ENCODE measurements at places on chromosomes 11 and 22. TPM values are rescaled to one million over a fixed set of nuclear protein-coding genes. Genes with fewer than 3 reads are reported as not detected.

CALCB gene
- 0.28 TPM for polyA plus RNA-seq

- no peak for DNase-seq
- H3K4me1 ChIP-seq, result no peaks in the 10 kb centered on the region
- H3K27ac ChIP-seq, result no peak overlapping the region
Observed at GRCh38 chr11:37343290-37343689, 745.3 kb upstream of the RAG2 start.

DNA sequence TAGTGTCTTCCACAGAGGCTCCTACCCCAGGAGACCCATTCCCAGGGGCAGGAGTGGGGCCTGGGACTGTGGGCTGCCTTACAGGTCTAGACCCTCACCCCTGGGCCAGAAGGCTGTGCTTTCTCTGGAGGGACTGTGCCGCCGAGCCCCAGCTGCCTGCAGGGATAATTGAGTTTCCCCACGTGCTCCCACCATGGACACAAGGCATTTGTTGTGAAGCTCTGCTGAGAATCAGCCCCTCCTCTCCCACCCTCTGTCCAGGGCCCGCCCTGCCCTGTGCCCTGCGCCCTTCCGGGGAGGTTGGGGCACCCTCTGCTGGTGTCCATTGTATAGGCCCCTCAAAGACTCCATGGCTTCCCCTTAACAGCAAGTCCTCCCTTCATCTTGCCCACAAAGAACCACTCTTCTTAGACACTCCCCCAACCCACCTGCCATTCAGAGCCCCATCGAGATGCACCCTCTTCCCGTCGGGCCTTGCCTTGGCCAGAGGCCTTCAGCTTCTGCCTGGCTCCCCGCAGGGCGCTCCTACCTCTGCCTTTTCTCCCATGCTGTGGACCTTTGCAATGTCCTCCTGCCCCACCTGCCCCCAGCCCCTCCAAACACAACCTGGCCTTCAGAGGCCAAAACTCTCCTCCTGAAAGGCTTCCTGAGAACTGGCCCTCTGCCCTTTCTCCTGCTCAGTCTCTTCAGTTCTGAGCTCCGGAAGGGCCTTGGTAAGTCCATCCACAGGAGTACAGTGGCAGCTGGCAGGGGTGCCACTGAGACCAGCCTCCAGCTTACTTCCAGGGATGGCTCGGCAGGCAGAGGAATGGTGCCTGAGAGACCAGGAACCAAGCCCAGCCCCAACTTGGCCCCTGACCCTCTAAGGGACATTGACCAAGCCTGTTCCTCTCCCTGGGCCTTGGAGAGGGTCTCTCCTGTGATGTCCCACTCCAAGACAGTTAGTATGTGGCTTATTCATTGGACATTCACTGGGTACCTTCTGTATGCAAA is 22.4 kb downstream of the DUSP8 start:
- DNase-seq, result peak; percentile 54
- no peak overlapping the region for H3K4me3 ChIP-seq
- H3K27ac ChIP-seq, result no peak overlapping the region
- peaks cover 13% of the 10 kb centered on the region for H3K4me1 ChIP-seq

UCP3 gene
- polyA plus RNA-seq, result 4.6 TPM

SERPIND1 gene
- 0.49 TPM for polyA plus RNA-seq

DNA sequence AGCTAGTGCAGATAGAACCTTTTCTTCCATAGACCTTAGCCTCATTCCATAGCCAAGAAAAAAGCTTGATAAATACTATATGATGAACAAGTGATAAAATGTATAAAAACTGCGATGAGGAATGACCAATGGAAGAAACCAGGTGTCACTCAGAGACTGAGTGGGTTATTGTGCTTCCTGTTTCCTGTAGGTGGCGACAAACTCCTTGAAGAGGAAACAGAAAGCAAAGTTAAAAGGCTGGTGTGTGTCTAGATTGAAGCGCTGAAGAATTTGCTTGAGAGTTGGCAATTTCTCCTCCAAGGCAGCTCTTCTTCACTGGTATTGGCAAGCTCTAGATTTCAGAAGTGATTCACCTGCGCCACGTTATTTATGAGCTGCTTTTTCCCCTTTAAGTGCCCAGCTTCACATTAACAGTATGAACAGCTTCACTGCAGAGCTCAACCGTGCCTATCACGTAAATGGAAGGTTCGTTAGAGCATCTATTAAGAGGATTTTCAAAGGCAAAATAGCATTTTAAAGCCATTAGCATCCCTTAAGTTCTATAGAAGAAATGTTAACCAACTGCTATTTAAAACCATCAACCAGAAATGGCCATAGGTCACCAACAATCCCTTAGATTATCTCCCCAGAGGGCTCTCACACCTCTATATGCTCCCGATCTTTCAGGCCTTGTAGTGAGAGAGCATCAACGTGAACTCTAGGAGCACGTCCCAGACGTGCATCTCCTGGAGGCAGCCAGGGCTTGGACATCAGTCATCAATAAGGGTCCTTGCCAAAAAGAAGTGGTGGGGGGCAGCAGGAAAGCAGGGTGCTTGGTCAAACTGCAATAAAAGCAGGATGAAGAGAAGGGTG is 179.4 kb downstream of the CADM1 start:
- no peak for DNase-seq
- no peak overlapping the region for H3K27ac ChIP-seq
- H3K4me3 ChIP-seq, result no peak overlapping the region
- H3K4me1 ChIP-seq, result peaks cover 3% of the 10 kb centered on the region
- H3K27me3 ChIP-seq, result no peaks in the 10 kb centered on the region
- H3K36me3 ChIP-seq, result no peaks in the 10 kb centered on the region

DNA sequence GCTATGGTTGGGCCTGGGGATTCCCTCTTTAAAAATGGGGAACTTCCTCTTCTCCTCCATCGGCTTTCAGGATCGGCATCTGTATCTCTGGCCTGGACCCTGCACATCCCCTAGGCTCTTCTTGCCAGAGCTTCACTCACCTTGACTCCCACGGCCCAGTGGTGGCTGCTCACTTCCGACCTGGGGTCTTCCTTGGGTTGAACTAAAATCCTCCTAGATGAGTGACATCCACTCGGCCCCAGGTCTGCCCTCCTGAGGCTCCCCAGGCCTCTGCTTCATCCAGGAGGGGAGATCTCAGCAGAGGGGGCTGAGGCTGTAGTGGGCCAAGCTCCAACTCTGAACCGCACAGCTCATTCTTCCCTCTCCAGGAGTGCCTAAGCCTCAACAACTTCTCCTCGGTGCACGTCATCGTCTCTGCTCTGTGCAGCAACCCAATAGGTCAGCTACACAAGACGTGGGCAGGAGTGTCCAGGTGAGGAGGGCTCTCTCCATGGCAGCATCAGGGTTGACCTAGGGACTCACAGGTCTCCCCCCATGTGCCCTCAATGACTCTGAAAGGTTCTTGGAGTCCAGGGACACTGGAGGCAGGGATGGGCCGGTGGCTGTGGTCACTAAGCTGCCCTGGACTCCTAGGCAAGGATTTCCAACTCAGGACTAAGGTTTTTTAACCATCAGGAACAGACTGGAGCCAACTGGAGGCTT is 3.3 kb downstream of the RGL4 start:
- H3K4me1 ChIP-seq, result peaks cover 24% of the 10 kb centered on the region
- no peak overlapping the region for H3K4me3 ChIP-seq
- no peak for DNase-seq
- H3K36me3 ChIP-seq, result peaks cover 66% of the 10 kb centered on the region
- no peaks in the 10 kb centered on the region for H3K27me3 ChIP-seq

VSIG10L2 gene
- polyA plus RNA-seq, result not detected

MS4A4A gene
- polyA plus RNA-seq, result 15.4 TPM

GRCh38 chr11:44097821-44098220 is 2.3 kb downstream of the EXT2 start:
- H3K4me1 ChIP-seq, result peaks cover 22% of the 10 kb centered on the region
- H3K36me3 ChIP-seq, result no peaks in the 10 kb centered on the region
- H3K27ac ChIP-seq, result no peak overlapping the region
- DNase-seq, result no peak
- no peak overlapping the region for H3K4me3 ChIP-seq

JOSD1 gene
- polyA plus RNA-seq, result 50.4 TPM

FAM227A gene
- 3.7 TPM for polyA plus RNA-seq

DNA sequence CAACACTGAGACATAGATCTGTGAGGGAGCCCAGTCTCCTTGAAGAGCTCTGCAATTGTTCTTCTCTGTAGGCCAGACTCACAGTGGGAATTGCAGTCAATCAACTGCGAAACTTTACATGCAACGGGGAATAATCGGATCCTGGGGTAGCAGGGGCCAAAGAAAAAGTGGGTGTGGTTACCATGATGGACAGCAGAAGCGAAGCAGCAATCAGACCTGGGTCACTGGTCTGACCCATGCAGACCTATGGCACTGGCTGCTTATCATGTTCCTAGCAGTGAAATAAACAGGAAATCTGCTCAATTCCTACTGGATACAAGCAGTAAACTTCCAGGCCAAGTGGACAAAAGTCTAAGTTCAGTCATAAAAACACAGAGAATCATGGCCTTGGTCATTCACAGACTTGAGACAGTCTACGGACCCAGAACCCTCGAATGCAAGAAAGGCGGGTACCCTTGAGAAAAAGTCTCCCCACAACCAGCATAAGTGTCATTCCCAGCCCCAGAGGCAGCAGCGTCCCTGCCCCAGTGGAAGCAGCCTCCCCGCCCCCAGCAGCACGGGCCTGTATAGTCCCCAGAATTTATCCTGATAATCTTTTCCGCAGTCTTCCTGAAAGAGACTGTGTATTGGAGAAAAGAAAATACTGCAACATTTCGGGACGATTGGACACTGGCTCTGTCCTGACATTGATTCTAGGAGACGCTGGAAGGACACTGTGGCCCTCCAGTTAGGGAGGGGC is 34.6 kb downstream of the ASCL2 start:
- H3K36me3 ChIP-seq, result no peaks in the 10 kb centered on the region
- H3K4me3 ChIP-seq, result no peak overlapping the region

ACTN3 gene
- not detected for polyA plus RNA-seq

KRTAP5-9 gene
- polyA plus RNA-seq, result 0.34 TPM

DNA sequence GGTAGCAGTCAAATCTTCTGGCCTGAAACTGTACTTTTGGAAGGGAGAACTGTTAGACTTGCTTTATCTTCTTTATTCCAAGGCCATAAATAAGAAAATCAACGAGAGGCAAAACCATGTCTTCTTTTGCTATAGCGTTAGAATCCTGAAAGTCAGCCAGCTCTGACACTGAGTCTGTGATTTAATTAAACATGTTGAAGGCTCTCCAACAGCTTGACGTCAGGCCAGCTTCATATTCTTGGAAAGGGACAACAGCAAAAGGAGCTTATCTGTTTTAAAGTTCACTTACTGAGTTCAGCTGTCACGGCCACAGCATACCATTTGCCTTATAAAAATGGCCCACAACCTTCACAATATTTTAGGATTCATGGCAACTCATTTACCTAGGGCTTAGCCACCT is 131.0 kb upstream of the LDLRAD3 start:
- H3K4me3 ChIP-seq, result no peak overlapping the region
- H3K4me1 ChIP-seq, result no peaks in the 10 kb centered on the region
- DNase-seq, result peak; percentile 62
- no peaks in the 10 kb centered on the region for H3K27me3 ChIP-seq
- peaks cover 7% of the 10 kb centered on the region for H3K36me3 ChIP-seq

GRCh38 chr11:127055236-127055635 is 54.7 kb upstream of the KIRREL3 start:
- no peak overlapping the region for H3K27ac ChIP-seq
- no peaks in the 10 kb centered on the region for H3K36me3 ChIP-seq
- H3K27me3 ChIP-seq, result no peaks in the 10 kb centered on the region
- no peaks in the 10 kb centered on the region for H3K4me1 ChIP-seq
- DNase-seq, result no peak

- H3K4me1 ChIP-seq, result no peaks in the 10 kb centered on the region
- no peaks in the 10 kb centered on the region for H3K27me3 ChIP-seq
- H3K27ac ChIP-seq, result no peak overlapping the region
- no peak overlapping the region for H3K4me3 ChIP-seq
Observed at GRCh38 chr11:134517115-134517514, 105.1 kb upstream of the B3GAT1 start.

DNA sequence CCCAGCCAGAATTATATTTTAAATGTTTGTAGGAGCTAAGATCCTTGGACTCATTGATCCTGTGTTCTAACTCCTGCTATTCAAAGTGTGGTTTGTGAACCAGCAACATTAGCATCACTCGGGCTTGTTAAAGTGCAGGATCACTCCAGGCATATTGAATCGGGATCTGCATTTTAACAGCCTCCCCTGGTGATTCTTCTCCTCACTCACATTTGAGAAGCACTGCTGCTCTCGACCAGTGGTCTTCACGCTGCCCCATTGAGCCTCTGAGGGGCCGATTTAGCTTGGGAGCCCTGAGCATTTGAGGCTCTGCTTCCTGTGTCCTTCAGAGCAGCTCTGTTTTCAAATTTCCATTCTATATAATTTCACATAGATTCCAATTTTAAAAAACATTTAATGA is 10.9 kb downstream of the MADD start:
- H3K36me3 ChIP-seq, result peaks cover 100% of the 10 kb centered on the region
- DNase-seq, result no peak
- no peak overlapping the region for H3K4me3 ChIP-seq

DNA sequence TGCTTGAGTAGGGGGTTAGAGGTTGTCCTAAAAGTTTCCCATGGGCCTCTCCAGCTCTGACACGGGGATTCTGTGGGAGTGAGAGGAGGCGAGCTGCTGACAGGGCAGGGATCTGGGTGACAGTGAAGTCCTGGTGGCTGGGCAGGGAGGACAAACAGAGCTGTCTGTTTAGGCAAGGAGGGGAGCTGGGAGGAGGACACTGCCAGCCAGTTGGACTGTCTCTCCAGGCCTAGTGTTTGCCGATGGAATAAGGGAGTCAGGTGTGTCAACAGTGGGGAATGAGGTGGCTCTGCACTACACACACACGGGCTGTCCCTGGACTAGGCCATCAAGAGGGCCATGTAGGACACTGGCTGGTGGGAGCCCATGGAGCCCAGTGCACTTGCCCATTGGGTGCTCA is 20.6 kb upstream of the SYT7 start:
- no peak for DNase-seq
- no peaks in the 10 kb centered on the region for H3K4me1 ChIP-seq
- no peaks in the 10 kb centered on the region for H3K36me3 ChIP-seq
- H3K4me3 ChIP-seq, result no peak overlapping the region
- H3K27ac ChIP-seq, result no peak overlapping the region

DNA sequence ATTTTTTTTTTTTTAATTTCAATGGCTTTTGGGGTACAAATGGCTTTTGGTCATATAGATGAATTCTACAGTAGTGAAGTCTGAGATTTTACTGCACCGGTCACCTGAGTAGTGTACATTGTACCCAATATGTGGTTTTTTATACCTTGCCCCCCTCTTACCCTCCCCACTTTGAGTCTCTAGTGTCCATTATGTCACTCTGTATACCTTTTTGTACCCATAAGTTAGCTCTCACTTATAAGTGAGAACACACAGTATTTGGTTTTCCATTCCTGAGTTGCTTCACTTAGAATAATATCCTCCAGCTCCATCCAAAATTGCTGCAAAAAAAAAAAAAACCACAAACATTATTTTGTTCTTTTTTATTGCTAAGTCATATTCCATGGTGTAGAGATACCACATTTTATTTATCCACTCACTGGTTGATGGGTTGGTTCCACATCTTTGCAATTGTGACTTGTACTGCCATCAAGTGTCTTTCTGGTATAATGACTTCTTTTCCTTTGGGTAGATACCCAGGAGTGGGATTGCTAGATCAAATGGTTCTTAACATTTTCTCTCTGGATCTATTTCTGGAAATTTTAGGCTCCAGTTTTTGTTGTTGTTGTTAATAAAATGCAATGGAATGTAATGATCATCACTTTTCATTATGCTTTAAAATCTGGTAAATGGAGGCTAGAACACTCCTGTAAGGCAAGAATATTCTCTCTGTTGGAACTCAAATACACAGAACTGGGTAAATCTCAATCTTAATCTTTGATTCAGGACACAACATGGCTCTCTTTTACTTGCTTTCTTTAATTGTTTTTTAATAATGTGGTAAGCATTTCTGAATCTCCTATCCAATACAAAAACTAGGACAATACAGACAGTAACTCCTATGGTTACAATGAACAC is 10.3 kb downstream of the NEAT1 start:
- H3K4me1 ChIP-seq, result peaks cover 97% of the 10 kb centered on the region
- H3K27me3 ChIP-seq, result no peaks in the 10 kb centered on the region
- peak overlapping the region; percentile 16 for H3K27ac ChIP-seq
- no peak for DNase-seq
- no peak overlapping the region for H3K4me3 ChIP-seq

All from left lung (tissue), 14 donors.